GM13976 (cell line): ENCODE measurements at places on chromosomes 13 and 19.

- peak; percentile 92 for DNase-seq
Measured at GRCh38 chr19:33406521-33407139, 33.1 kb downstream of the CEBPG start.

- no peak for DNase-seq
Measured at GRCh38 chr19:16454351-16454918, 17.3 kb downstream of the EPS15L1 start.

DNA sequence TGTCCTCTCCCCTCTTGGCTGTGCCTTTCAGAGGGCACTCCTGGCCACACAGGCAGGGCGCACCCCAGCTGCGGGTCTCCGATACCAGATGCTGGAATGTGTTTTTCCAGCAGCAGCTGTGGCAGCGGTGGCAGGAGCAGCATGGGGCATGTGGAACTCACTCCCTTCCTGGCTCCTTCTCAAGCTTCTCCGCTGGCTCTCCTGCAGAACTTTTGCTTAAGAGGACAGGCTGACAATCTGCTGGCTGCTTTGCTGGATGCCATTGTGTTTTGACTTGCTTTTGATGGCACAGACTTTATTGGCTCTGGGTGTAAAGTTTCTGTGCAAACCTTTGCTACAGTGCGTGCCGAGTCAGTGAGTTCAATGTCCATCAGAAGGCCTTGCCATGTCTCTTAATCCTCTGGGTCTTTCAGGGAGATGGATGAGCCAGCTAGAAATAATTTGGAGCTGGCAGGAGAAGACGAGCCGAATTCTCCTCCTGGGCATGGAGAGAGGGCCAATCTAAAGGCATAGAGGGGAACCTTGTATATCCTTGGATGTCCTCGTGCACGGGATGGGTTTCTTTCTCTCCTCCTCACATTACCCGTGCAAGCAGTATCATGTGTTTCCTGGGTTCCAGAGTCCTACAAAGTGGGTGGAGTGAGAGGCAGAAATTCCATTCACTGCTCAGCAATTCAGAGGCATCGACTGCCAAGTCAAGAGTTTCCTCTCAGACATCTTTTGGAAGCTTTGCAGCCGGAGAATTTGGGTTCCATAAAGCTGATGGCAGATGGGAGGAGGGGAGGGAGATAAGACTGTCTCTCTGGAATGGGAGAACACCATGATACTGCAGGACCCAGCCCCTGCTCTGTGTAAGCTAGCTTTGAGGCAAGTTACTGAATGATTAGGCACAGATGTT lies 231.2 kb downstream of the FGF9 start:
- no peak for DNase-seq

- no peak for DNase-seq
Measured at GRCh38 chr19:18905058-18905456, 9.1 kb upstream of the CERS1 start.

DNA sequence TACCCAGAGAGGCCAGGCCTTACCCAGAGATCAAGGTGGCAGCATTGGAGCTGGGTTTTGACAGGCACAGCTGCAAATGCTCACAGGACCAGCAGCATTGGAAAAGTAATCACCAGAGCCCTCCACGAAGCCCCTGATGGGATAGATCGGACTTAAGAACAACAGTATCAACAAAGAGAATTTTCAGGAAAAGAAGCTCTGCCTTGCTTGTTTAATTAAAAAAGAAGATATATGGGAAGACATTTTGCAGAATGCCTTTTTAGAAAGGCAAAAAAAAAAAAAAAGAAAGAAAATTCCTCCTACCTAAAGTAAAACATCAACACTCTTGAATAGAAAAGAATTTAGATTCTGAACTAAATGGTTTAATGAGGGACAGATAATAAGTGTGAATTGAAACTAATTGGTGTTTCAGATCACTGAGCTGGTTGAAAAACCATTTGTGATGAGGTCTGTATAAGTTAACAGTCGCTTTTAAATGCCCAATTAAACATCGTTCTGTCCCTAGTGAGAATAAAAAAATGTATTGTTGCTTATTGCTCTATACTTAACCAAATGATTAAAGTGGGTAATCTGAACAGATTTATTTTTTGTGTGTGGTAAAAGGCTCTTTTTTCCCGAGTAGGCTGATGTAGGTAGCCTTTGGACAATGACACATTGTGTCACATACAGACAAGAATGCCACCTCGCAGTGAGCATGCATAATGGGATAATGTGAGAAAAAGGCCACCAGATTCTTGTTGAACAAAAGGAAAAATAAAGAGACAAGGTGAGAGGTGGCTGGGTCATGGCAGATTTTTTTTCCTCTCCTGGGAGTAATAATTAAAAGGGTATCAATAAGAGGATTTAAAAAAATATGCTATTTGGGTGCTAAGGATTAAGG lies 93.0 kb upstream of the ARGLU1 start:
- DNase-seq: no peak

DNA sequence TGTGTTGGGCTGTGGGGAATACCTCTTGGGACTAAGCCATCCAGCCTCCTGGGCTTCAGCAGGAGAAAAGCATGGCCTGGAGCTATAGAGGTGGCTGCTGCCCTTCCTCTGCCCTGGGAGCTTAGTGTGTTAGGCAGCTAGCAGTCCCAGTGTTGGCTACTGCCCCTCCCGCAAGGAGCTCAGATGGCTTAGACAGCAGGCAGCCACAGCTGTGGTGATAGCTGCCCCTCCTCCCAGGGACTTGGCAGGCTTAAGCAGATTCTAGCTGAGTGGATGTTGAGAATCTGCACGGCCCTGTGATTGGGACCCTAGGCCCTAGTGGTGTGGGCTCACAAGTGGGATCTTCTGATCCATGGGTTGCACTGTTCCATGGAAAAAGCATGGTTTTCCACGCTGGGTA lies 264.5 kb downstream of the TDRD3 start:
- DNase-seq: no peak

DNA sequence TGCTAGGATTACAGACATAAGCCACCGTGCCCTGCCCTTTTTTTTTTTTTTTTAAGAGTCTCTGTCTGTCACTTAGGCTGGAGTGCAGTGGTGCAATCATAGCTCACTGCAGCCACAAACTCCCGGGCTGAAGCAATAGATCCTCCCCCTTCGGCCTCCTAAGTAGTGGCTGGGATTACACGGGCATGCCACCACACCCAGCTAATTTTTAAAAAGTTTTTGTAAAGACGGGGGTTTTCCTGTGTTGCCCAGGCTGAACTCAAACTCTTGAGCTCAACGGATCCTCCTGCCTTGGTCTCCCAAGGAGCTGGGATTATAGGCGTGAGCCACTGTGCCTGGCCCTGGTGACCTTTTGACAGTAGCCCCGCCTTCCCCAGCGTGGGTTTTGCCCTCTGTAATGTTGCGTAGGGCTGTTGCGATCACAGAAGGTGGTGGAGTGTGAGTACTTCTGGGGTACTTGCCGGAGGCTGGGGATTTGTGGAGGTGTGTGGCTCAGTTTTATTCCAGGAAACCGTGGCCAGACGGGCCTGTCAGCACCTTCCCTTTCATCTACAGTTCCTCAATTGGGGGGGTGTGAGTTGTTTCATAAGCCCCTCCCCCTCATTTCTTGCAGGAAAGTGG lies 11.6 kb upstream of the RETN start:
- DNase-seq: no peak

DNA sequence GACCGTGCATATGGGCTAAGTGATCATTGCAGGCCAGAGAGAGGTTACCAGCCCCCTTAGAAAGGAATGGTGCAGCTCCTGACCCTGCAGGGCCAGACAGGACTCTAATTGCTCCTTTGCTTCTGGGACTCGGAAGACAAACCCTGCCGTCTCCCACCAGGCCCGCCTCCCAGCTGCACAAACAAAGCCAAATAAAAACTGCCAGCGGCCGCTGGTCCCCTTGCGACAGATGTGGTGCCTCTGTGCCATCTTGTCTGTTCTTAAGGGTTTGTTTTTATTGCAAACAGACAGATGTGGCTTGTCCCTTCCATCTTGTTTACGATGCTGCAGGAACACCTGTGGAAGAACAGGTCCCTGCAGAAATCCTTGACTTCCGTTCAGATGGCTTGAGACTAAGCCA lies 434.4 kb upstream of the TSHZ3 start:
- no peak for DNase-seq

DNA sequence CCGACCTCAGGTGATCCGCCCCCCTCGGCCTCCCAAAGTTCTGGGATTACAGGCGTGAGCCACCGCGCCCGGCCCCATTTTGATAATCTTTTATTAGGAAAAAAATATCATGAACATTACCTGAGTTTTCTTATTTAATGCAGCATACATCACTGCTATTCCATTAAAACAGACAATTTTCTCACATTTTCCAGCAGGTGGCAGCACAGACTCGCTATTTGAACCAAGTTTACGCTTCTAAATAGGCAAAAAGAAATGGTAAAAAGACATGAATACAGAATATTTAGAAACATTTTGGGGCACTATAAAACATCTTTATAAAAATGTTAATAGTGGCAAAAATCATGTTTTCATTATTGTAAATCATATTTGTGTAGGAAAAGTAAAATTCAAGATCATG lies 903.1 kb downstream of the SLITRK6 start:
- DNase-seq: peak; percentile 55

- DNase-seq: no peak
Measured at GRCh38 chr19:43699506-43700394, 16.1 kb upstream of the IRGC start.

- no peak for DNase-seq
Measured at GRCh38 chr19:44557933-44558332, 28.5 kb upstream of the CEACAM20 start.

- DNase-seq: no peak
Measured at GRCh38 chr13:40200273-40200978, 466.0 kb downstream of the FOXO1 start.

DNA sequence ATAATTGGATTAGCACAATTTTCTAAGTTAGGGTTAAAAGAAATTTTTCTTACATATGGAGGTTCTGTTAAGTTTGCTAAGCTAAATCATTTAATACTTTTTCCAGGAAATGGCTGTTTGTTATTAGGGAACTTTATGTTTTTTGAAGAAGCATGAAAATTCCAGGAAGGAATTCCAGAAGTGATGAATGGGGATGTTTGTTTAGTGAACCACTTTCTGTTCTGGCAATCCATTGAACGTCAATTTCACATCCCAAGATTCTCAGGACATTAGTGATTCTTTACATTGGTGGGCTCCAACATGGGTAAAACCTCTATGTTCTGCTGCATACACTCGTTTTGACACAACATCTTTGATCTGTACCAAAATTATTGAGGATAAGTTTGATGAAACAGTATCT lies 534.4 kb downstream of the IRS2 start:
- DNase-seq: no peak

- no peak for DNase-seq
Measured at GRCh38 chr19:48613024-48613851, 1.6 kb downstream of the FAM83E start.

DNA sequence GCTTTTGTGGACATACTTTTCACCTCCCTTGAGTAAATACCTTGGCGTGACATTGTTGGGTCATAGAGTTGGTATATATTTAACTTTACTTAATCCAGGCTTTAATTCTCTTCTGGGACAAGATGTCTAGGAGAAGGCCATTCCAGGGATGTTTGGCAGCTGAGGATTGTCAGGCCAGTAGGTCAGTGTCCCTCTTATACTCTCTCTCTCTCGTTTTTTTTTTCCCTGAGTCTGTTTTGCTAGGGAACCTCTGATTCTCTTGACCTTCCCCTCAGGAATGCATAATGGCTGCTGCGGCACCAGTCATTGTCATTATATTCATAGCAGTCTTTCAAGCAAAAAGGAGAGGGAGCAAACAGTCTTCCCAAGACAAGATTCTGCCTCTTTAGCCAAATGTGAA lies 48.8 kb downstream of the BICRA start:
- no peak for DNase-seq

- no peak for DNase-seq
Measured at GRCh38 chr13:110556224-110556606, 5.3 kb downstream of the RAB20 start.

- no peak for DNase-seq
Measured at GRCh38 chr19:41919948-41920712, 8.1 kb downstream of the ERFL start.

GRCh38 chr13:65943024-65943423 lies 1287.1 kb downstream of the PCDH9 start:
- no peak for DNase-seq

DNA sequence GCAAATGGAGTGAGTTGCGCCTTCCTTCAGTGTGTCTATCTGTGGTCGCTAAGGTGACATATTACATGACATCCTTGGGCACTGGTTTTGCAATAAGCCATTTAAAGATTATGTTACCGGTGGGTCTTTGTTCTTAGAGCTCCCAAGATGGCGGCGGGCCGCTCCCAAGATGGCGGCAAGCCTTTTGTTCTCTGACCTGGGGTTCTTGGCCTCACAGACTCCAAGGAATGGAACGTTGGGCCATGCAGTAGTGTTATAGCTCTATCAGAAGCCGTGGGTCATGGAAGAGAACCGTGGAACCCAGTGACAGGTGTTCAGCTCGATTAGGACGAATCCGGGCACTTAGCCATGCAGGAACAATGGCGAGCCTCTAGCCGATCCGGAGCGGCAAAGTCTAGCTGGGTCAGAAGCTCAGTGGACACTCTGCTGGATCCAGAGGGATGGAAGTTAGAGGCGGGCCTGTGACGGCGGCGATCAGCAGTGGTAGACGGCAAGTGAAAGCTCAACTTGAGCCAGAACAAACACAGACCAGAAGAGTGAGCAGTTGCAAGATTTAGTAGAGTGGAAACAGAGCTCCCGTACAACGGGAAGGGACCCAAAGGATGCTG lies 188.6 kb downstream of the TEX29 start:
- DNase-seq: no peak

- no peak for DNase-seq
Measured at GRCh38 chr13:100544866-100545683, 43.5 kb downstream of the GGACT start.

DNA sequence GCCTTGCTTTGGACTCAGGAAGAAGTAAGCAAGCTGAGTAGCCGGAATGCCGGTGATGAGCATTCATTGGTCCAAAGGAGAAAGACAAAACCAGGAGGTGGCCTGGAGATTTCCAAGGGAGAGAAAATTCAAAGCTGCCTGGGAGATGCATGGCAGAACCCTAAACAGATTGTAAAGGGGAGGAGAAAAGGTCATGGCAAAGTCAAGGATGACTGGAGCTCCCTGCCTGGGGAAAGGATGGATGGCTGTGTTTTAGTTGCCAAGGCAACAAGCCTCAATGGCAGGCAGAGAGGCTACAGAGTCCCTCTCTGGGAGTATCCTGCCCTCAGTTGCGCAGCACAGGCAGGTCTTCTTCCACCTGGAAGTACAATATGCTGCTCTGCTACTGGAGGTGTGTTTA lies 134.0 kb downstream of the ENOX1 start:
- no peak for DNase-seq

- DNase-seq: peak; percentile 74
Measured at GRCh38 chr19:10105509-10106099, 558 bp upstream of the PPAN start.

GRCh38 chr19:43768273-43769050 lies 12.3 kb downstream of the KCNN4 start:
- DNase-seq: no peak
